ENCODE measurements at places on chromosomes 4 and X. TPM values are rescaled to one million over a fixed set of nuclear protein-coding genes. Genes with fewer than 3 reads are reported as not detected.

Gene MID1
- 41.2 TPM for total RNA-seq

Gene TGIF2LX
- not detected for total RNA-seq

Gene SLC2A9
- total RNA-seq: 0.95 TPM

Gene TMEM128
- 20.0 TPM for total RNA-seq

Gene LRP2BP
- 0.63 TPM for total RNA-seq

Gene BEX2
- 142 TPM for total RNA-seq

Gene MAGEB2
- total RNA-seq: not detected

Gene ATP10D
- total RNA-seq: 6.3 TPM

Gene SLC25A53
- 8.7 TPM for total RNA-seq

Gene CTAG2
- total RNA-seq: not detected

Gene EMCN
- total RNA-seq: 1.2 TPM

Gene GYPE
- total RNA-seq: not detected

Gene SRD5A3
- total RNA-seq: 5.9 TPM

Gene S100P
- total RNA-seq: not detected

Gene NDST4
- total RNA-seq: not detected

Gene GAGE13
- not detected for total RNA-seq

Gene APLN
- total RNA-seq: 0.88 TPM

Gene RAB41
- not detected for total RNA-seq

Gene NDP
- not detected for total RNA-seq

Gene LEF1
- 67.2 TPM for total RNA-seq

Gene H2AZ1
- 130 TPM for total RNA-seq

Gene IDH3G
- total RNA-seq: 107 TPM

Gene SSX1
- not detected for total RNA-seq

Gene CFP
- 0.09 TPM for total RNA-seq

Gene NAA11
- total RNA-seq: not detected

Gene TLR2
- total RNA-seq: 0.09 TPM

Gene ASB11
- 1.2 TPM for total RNA-seq

Gene UGT2A3
- total RNA-seq: not detected

Gene REPS2
- total RNA-seq: 17.3 TPM

Gene WWC2
- 14.3 TPM for total RNA-seq

Gene ARHGEF9
- 39.4 TPM for total RNA-seq

Gene UGT2A1
- total RNA-seq: not detected

Gene BMPR1B
- 1.8 TPM for total RNA-seq

Gene GUCY1B1
- total RNA-seq: 26.6 TPM

Gene HS6ST2
- 20.6 TPM for total RNA-seq

Gene XKRX
- 3.4 TPM for total RNA-seq

Gene GLRB
- 2.5 TPM for total RNA-seq
